ENCODE measurements at places on chromosomes 11 and 22.

DNA sequence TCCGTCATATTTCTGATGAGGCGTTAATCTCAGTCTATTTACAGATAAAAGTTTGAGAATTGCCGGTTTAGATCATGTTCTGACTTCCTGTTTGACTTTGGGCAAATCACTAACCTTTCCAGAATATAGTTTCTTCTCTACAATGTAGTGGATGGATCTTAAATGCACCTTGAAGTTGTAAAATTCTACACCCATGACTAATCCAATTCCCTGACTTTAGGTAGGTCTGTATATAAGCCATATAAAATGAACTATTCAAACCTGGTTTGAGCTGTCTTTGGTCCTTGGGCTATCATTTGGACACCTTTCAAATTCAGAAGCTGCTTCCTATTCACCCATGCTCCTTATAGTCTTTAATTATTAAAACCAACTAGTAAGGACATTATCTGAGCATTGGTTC, 52.2 kb upstream of the BLID start:
- no peak for DNase-seq

DNA sequence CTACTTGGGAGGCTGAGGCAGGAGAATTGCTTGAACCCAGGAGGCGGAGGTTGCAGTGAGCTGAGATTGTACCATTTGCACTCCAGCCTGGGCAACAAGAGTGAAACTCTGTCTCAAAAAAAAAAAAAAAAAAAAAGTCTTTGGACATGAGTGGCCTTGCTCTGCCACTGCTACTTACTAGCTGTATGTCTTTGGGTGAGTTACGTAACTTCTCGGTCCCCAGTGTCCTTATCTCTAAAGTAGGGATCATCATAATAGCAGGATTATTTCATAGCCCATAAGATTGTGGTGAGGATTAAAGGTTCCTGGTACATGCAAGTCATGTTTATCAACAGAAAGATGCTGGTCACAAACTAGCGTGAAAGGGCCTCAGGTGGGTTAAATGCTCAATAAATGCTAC, 53.9 kb upstream of the HEPHL1 start:
- DNase-seq = no peak

- DNase-seq = peak; percentile 6
Measured at GRCh38 chr22:29994027-29994715, 86.1 kb upstream of the HORMAD2 start.

GRCh38 chr11:65538915-65539743, 14.2 kb downstream of the SCYL1 start:
- DNase-seq = no peak

DNA sequence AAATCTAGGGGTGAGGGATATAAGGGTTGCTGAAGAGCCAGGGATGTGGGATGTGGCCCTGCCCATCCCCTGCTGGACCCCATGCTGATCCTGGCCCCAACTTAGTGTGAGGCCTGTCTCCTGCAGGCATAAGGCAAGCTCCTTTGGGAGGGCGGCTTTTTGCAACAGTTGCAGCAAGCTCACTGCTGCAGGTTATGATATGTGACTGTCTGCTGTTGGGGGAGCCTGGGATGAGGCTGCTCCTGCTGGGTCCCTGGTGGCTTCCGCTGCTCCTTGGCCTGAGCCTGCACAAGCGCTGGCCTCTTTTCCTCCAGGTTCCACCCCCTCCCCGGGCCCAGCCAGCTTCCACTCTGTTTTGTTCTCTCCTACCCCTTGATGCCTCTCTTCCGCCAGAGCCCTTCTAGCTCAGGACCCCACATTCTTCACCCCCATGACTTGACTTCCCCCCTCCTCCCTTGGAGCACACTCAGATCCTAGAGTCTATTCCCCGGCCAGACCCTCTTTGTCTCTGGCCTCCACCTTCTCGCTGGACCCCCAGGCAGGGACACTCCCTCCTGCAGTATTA, 35.0 kb upstream of the SYT13 start:
- no peak for DNase-seq

GRCh38 chr11:70547821-70548670, 149.7 kb downstream of the CTTN start:
- DNase-seq = no peak

All from GF-D8 (cell line).